Activated naive CD4-positive, alpha-beta T cell treated with anti-CD3 and anti-CD28 coated beads, Interleukin-2, amount 10 ng/mL, durations not matched to agents 7 days and 5 days (primary cell): ENCODE measurements at places on chromosomes 12 and 14.

DNA sequence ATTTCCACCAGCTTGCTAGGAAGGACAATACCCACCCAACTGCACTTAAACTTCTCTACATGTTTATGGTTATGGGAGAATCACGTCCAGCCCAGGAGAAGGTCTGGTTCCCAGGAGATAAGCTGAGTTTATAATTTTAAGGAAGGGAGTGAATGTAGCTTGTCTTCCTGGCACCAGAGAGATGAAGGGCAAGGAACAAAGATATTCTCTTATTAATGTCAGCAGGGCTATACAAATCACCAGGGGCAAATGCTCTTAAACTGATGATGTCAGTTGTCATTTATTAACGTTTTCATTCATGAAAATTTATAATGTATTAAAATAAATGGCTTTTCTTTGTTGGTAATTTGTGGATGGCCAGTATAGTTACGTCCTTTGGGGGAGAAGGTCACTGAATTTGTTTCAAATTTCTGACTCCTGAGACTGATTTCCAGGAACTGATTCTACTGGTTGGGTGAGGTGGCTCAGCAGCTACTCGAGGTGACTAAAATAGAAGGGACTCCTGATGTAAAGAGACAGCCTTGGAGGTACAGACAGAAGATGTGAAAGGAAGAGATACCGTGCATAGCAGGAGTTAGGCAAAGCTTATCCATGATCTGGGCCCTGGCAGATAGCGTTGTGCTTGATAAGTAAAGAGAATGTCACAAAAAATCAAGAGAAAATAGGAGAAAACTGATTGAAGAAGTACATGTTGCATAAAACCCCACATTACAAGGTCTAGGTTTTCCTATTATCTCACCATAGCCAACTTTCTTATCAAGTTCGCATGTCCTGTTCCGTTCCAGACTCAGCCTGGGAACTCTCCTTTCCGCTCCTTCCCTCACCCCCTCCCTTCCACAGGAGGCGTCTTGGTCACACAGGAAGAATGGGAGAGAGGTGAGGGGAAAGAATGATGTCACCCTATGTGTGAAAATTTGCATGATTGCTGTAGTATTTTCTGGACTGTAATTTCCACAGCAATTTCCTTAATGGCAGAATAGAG lies 367.1 kb upstream of the FAR2 start:
- H3K27ac ChIP-seq: no peak overlapping the region
- H3K4me1 ChIP-seq: no peaks in the 10 kb centered on the region
- no peak for DNase-seq
- peaks cover 5% of the 10 kb centered on the region for H3K27me3 ChIP-seq

DNA sequence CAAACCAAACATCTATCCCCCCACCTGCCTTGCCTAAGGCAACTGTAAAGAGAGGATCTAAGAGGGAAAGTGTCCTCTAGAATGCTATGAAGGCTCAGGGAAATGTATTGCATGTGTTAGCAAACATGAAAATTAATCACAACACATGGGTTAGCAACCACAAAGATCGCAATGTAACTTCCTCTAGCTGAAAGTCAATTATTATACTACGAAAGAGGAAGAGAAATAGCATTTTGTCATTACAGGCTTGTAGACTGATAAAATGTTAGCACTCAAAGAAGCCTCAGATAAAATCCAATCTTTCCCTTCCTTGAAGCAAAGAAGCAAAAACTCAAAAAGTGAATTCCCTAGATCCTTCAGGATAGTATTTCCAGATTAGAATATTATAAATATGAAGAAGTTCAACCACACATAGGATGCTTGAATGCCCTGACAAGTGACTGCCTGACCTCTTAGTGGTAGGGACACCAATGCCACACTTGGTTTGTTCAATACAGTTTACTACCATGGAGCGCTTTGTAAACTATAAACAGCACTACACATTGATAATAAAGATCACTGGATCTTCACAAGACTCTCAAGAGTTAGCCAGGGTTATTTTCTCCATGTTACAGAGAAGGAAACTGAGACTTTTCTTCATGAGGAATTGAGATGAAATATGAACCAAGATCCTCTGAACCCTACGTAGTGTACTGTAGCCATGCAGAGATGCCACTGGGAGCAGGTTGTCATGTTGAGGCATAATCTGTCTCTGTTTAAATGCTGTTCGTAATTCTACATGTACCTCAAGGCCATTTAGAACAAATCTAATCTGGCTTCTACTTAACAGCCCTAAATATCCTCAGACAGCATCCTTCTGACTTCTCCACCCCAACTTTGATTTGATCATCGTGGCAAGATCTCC lies 100.7 kb downstream of the ITPR2 start:
- H3K4me1 ChIP-seq: peaks cover 19% of the 10 kb centered on the region
- H3K27me3 ChIP-seq: no peaks in the 10 kb centered on the region
- peaks cover 1% of the 10 kb centered on the region for H3K36me3 ChIP-seq
- H3K4me3 ChIP-seq: no peak overlapping the region
- DNase-seq: no peak
- no peak overlapping the region for H3K27ac ChIP-seq

GRCh38 chr12:104976703-104977102 lies 9.4 kb upstream of the NOPCHAP1 start:
- DNase-seq: no peak
- H3K4me1 ChIP-seq: no peaks in the 10 kb centered on the region
- no peak overlapping the region for H3K4me3 ChIP-seq
- no peak overlapping the region for H3K27ac ChIP-seq
- H3K27me3 ChIP-seq: peaks cover 15% of the 10 kb centered on the region

DNA sequence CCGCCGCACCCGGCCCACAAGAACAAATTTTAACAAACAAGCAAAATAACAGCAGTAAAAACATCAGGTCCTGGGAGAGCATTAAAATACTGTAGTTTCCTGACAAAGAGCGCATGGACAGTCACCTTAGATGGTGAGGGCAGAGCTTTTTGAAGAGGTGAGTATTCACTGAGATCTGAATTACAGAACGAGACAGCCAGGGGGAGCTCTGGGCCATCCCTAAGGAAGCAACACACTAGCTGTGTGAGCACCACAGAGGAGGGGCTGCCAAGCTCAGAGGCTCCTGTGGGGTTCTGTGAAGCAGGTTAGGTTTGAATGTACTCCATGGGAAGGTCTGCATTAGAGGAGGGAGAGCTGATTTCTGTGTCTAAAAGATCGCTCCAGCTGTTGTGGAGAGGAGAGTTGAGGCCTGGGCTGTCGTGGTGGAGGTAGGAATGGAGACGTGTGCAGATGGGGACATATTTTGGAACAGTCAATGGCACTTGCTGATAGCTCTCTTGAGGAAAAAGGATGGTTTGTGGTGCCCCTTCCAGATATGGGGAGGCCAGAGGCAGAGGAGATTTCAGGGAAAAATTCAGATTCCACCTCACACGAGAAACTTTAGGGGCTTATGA lies 72.9 kb downstream of the TRAFD1 start:
- peaks cover 35% of the 10 kb centered on the region for H3K36me3 ChIP-seq
- DNase-seq: peak; percentile 73
- H3K4me3 ChIP-seq: no peak overlapping the region
- no peaks in the 10 kb centered on the region for H3K4me1 ChIP-seq

- no peaks in the 10 kb centered on the region for H3K27me3 ChIP-seq
- no peak for DNase-seq
- H3K27ac ChIP-seq: no peak overlapping the region
- peaks cover 12% of the 10 kb centered on the region for H3K4me1 ChIP-seq
Observed at GRCh38 chr12:96220902-96221301, 26.7 kb downstream of the ELK3 start.

DNA sequence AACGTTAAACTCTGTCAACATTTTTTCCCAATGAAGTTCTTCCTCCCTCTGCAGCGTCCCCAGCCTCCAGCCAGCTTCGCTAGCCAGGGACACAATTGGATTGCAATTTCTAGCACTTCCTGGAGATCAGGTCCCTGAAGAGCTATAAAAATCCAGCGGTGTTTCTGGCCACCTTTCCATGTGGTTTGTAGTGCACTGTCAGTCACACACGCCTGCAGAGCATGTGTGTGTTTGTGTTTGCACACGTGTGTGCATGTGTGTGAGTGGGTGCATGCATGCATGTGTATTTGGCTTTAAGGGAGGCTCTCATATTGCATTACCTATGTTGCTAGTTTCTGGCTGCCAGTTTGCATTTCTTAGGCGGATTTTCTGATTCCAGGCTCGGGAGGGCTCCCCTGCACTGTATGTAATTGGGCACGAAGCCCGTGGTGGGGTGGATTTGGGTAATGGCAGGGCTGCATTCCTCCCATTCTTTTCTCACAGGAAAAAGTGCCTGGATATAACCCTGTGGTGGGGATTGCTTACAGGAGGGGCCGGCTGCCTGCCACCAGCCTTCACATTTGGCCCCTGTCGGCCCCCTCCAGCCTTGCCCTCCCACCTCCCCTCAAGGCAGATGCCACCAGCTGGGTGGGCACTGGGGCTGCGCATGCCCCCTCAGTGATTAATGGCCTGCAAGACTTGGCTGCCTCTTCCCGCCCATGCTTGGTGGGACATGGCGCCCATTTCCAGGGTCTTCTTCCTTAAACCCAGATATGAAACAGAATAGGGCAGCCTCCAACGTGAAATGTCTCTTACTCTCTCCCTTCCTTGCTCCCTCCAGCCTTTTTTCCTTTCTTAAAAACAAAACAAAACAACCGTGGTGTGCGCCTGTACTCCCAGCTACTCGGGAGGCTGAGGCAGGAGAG lies 74.0 kb downstream of the TSPAN9 start:
- H3K27me3 ChIP-seq: peaks cover 36% of the 10 kb centered on the region
- peaks cover 4% of the 10 kb centered on the region for H3K4me1 ChIP-seq
- H3K4me3 ChIP-seq: no peak overlapping the region
- DNase-seq: no peak

DNA sequence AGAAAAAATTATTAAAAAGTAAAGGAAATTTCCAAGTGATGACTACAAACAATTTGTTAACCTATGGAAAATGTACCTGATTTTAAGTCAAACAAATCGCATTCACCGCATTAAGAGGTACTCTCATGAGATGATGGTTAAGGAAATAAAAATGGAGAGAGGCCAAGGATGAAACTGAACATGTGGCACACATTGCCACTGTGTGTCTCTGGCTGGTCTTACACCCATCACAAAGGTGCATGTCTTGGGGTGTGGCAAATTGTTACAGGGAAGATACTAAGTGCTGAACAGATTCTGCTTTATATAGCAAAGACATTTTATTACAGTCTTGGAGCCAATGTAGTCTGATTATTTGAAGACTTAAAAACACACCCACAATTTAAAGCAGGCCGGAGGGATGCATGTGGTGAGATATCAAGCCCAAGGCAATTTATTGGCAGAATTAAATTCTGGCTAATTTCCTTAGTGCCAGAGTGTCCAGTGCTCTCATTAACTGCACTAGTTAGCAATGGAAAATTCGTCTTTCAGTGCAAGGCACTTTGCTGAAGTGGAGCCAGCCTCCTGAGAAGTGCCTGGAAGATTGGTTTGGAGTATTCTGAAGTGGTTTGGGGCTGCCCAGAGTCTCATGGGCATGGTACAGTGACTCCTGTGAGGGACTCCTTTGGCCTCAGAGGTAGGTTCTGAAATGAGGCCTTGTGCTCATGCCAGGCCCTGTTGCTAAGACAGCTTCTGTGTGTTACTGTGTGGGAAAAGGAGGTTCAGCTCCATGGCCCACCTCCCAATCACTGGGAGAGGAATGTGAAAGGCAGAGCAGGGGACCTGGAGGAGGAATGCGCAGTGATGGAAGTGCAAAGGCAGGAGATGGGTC lies 166.9 kb downstream of the BRMS1L start:
- H3K27me3 ChIP-seq: peaks cover 10% of the 10 kb centered on the region
- no peak overlapping the region for H3K4me3 ChIP-seq
- no peak overlapping the region for H3K27ac ChIP-seq
- H3K36me3 ChIP-seq: no peaks in the 10 kb centered on the region
- no peak for DNase-seq
- H3K4me1 ChIP-seq: no peaks in the 10 kb centered on the region

DNA sequence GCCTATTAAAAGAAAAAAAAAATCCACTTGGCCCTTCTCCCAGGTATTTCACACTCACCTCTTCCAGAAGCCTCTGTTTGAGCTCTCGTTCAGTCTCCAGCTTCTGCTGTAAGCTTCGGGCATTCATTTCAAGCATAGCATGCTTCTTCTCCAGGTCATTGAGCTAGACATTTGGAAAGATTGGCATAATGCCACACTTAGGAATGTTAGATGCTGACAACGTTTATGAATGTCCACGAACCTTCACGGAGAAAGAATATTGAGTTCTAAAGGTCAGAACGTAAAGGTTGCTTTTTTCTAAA lies 60.5 kb downstream of the PRKAB1 start:
- H3K4me3 ChIP-seq: no peak overlapping the region
- peak overlapping the region; percentile 22 for H3K27ac ChIP-seq
- no peaks in the 10 kb centered on the region for H3K27me3 ChIP-seq
- peaks cover 2% of the 10 kb centered on the region for H3K4me1 ChIP-seq
- peaks cover 38% of the 10 kb centered on the region for H3K36me3 ChIP-seq
- no peak for DNase-seq

DNA sequence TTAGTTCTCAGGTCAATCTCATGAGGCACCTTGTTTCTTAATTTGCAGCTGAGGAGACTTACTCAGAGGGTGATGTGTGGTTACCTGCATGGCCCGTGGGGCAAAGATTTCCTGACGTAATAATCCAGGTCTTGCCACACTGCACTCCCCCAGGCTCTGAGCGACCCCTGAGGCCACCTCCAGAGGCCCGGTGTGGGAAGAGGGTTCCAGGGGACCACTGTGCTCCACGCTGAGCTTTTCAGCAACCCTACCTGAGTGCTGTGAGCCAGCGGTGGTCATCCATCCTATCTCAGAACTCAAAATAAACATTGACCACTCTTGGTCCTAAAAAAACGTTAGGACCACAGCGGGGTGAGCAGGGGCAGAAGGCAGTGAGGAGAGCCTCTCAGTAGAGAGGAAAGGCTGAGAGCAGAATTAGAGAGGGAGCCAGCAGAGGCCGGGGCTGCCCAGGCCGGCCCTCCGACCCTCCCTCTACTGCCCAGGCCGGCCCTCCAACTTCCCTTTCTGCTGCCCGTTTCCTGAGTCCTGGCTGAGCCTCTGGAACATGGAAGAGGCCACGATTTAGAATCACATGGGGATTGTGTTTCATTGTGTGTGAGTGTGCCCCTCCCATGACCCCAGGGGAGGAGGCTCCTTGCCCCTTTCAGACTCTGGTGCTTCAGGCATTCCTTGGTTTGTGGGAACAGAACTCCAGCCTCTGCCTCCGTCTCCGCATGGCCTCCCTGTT lies 188.2 kb upstream of the DIO3 start:
- no peaks in the 10 kb centered on the region for H3K36me3 ChIP-seq
- no peaks in the 10 kb centered on the region for H3K4me1 ChIP-seq
- DNase-seq: no peak
- H3K4me3 ChIP-seq: no peak overlapping the region
- no peaks in the 10 kb centered on the region for H3K27me3 ChIP-seq
- no peak overlapping the region for H3K27ac ChIP-seq
